Motor neuron (in vitro differentiated cells): ENCODE measurements at places on chromosomes 16 and 17. TPM values are rescaled to one million over a fixed set of nuclear protein-coding genes. Genes with fewer than 3 reads are reported as not detected.

The TMC7 gene
- 0.42 and 0.60 TPM in 2 replicates for total RNA-seq

The USP10 gene
- 62.6 and 65.9 TPM in 2 replicates for total RNA-seq

The NUBP2 gene
- total RNA-seq = 53.7 and 55.2 TPM in 2 replicates

The ARL17B gene
- total RNA-seq = 7.4 and 8.7 TPM in 2 replicates

The RAB26 gene
- 17.3 and 20.2 TPM in 2 replicates for total RNA-seq

The MT1M gene
- 0.25 and 0.50 TPM in 2 replicates for total RNA-seq
